NCI-H1105 (cell line): ENCODE measurements at places on chromosomes 2 and 18.

DNA sequence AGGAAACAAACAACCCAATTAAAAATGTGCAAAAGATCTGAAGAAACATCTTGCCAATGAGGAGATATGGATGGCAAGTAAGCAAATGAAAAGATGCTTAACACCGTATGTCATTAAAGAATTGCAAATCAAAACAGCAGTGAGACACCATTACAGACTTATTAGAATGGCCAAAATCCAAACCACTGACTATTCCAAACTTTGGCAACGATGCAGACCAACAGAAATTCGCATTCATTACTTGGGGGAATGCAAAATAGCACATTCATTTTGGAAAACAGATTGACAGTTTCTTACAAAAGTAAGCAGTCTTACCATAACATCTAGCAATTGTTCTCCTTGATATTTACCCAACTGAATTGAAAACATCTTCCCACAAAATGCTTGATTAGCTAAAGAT lies 1118.7 kb downstream of the SUCLG1 start:
- no peak for DNase-seq

- no peak for DNase-seq
These were observed 63.3 kb downstream of the PXDN start for GRCh38 chr2:1681017-1681318.

GRCh38 chr2:160308915-160309314 lies 108.8 kb upstream of the ITGB6 start:
- DNase-seq = no peak

GRCh38 chr18:10374636-10375293 lies 79.7 kb upstream of the APCDD1 start:
- DNase-seq = no peak

DNA sequence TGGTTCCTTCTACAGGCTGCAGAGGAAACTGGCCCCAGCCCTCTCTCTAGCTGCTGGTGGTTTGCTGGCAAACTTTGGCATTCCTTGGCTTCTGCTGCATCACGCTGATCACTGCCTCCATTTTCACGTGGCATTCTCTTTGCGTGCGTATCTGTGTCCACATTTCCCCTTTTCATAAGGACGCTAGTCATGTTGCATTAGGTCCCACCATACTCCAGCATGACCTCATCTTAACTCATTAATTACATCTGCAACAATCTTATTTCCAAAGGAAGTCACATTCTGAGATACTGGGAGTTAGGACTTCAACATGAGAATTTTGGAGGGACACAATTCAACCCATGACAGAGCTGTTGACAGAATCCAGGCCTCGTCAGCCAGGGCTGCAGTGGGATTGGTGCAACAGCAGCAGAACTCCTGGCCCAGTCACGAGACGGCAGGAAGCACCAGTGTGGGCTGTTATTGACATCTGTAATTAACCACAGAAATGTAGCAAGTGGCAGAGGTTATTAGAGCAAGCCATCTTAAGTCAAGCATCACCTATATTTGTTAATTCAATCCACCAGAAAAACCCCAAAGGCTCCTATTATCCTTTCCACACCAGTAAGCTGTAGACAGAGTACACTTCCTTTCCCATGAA lies 132.4 kb downstream of the TMEM163 start:
- DNase-seq = no peak

GRCh38 chr2:72864500-72864899 lies 22.7 kb upstream of the SPR start:
- no peak for DNase-seq

- DNase-seq = no peak
These were observed 16.8 kb downstream of the IL37 start for GRCh38 chr2:112927745-112928144.

DNA sequence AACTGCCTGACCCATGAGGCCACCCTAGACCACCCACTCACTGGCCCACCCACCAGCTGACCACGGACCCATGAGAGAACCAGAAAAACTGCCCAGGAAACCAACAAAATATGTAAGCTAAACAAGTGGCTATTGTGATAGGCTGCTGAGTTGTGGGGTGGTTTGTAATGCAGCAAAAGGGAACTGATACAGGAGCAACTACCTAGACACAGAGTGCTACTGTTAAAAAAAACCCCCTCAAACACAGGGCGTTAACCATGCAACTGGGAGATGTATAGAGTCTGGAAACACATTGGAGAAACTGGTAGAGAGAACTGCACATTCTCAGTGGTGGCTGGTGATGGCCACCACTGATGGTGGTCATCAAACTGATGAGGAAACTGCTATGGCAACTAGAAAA lies 206.3 kb upstream of the GYPC start:
- no peak for DNase-seq

DNA sequence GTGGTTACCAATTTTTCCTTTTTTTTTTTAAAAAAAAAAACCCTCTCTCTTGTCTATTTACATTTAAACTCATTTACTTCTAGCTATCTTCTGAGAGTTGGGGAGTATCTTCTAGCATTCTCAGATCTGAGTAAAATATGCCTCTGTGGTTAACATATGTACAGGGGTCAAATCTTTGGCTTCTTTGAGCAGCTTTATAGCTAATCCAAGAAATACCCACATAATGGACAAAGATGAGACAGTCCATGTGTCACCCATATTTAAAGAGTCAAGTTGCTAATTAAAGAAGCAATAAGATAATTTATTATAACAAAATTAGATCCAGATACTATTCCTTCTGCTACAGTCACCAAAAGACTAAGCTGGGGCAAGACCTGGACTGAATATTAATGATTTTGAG lies 139.0 kb upstream of the HNRNPA3 start:
- DNase-seq = no peak

DNA sequence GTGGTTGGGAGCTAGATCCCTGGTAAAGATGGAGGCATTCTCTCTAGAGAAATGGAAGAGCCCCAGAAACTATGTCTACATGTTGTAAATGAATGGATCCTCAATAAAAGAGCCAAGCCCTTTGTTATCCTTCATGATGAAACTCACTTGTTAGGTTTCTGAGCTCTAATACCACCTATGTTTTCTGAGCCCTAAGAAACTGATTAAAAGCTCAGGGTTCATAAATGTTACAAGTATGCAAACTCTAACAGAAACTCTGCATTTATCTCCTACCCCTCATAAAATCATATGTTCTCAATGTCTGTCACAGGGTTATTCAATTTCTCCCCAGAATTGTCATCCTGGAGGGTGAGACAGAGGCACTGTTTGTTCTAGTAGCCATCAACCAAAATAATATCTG lies 18.0 kb upstream of the HNMT start:
- no peak for DNase-seq
